CD8-positive, alpha-beta memory T cell (primary cell): ENCODE measurements at places on chromosomes 6 and 20. TPM values are rescaled to one million over a fixed set of nuclear protein-coding genes. Genes with fewer than 3 reads are reported as not detected.

Gene DYNLT2
- total RNA-seq, result 1.4 TPM

Gene RHAG
- not detected for total RNA-seq

Gene TBXT
- total RNA-seq, result not detected

Gene TREM2
- total RNA-seq, result 0.73 TPM

Gene XKR7
- total RNA-seq, result not detected

Gene JPH2
- not detected for total RNA-seq

Gene ETV7
- 0.78 TPM for total RNA-seq

Gene OR2B6
- not detected for total RNA-seq

Gene CYP21A2
- total RNA-seq, result 0.40 TPM

Gene HLA-DRB1
- 24.7 TPM for total RNA-seq

Gene IL20RA
- total RNA-seq, result not detected

Gene CTCFL
- total RNA-seq, result not detected

Gene FAM83C
- total RNA-seq, result not detected
